ENCODE measurements at places on chromosomes 7 and 10.

DNA sequence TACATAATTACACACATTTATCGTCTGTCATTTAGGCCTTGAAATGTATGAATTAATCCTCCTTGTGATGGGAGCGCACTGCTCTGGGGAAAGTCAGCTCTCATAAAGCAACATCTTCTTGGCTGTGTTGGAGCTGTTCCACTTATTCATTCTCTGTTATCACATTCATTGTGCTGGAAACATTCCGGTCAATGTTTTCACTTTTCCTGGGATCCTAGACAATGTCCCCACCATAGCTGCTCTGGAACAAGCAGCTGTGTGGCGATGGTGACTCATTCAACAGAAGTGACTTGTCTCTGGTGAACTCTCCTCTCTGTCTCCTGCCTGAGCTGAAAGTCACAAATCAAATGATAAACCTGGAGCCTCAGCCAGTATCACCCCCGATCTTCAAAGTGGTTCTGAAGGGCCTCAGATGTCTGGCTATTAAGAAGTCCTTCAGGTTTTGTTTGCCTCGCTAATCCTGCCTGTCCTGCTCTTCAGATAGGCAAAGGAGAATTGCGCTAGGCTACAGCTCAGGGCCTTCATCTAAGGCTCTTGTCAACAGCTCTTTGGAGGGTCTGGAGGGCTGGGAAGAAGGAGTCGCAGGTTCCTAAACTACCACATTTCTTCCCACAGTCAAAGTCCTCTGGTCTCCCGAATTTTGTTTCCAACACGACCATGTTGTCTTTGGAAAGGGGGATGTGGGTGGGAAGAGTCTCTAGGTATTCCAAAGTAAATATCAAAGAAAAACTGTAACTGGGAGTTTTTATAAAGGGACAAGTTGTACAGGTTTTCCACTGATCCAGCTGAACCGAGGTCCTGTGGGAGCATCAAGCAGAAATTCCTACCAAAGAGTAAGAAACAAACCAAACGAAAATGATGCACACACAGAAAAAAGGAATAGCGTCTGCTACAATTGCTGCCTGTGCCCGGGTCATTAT lies 29.3 kb downstream of the KLF6 start:
- no peak for DNase-seq

GRCh38 chr7:3076700-3077099 lies 33.0 kb upstream of the CARD11 start:
- DNase-seq, result no peak

DNA sequence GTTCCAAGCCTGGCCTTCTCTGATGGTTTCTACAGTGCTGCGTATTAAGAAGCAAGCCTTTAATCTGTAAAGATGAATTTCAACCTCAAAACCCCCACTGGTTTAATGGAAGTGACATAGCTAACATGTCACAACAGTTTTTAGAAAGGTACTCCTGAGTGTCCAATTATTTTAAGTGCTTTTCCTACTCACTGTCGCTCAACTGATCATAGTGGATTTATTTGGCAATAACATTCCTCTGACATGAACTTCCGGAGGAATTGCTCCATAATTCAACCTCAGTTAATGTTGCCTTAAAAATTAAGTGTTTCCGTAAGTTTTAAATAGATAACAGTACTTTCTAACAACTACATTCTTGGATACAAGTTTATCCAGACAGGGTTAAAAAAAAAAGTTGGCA lies 57.5 kb downstream of the AGMO start:
- DNase-seq, result no peak

DNA sequence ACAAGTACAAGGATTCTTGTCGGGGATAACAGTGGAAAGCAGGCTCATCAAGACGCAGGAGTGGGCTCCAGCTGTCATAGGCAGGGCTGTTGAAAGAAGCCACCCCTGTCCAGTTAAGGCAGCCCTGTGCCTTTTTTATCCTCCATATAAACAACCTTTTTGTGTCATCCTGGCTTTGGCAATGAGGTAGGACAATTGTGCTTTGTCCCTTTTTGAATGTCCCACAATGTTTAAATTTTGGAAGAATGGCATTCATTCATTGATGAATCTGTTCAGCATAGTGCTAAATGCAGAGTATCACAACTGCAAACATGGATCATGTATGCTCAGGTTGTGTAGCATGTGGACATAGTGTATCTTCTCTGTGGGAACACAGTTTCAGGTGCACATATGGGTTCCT lies 66.7 kb downstream of the UBE3C start:
- DNase-seq, result no peak

- DNase-seq, result no peak
Observed at GRCh38 chr7:99766484-99767099, 17.4 kb downstream of the CYP3A4 start.

All from stimulated activated CD8-positive, alpha-beta memory T cell treated with anti-CD3 and anti-CD28 coated beads, Interleukin-2, amount 100 ng/mL, for 1 hour (primary cell).